Effector memory CD8-positive, alpha-beta T cell (primary cell): ENCODE measurements at places on chromosomes 5 and 9.
A peak's percentile ranks its signal among the peaks of the same experiment; 100 is the strongest.

GRCh38 chr9:128723352-128723865, 518 bp downstream of the ZDHHC12 start:
- no peak for DNase-seq
- H3K27ac ChIP-seq = peak overlapping the region; percentile 92
- H3K36me3 ChIP-seq = peaks cover 16% of the 10 kb centered on the region
- H3K4me3 ChIP-seq = peak overlapping the region; percentile 94
- H3K27me3 ChIP-seq = no peaks in the 10 kb centered on the region

DNA sequence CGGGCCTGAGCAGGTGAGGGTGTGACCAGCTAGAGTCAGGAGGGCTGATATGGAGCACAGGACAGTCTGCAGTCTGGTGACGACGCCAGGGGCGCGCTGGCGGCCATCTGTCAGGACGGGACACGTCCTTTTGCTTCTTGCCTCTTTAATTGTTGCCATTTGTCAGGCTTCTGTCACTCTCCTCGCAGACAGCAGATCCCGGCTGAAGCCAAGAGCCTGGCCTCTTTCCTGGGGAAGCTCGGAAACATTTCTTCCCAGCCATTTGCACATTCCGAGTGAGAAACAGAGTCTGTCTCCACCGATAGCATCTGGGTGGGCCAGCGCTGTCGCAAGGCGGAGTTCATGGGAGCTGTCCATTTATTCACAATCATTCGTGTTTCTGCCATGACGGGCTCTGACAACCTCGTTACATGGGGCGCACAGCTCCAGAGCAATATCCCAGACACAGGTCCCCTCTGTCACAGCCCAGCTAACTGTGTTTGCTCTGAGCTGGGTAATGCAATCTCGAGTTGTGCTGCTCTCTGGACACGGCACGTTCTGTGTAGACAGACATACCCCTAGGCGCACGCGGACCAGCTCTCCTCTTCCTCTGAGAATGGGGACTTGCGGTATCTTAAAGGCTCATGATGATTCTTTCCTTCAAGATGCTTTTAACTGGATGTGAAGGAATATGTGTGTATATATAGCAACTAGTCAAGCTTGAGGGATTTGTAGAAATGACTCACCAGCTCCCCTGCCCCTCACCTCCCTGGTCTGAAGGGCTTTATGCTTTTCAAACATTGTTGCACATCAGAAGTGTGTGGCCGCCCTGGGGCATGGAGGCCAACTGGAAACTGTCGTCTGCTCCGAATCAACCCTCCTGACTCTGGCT, 105.3 kb upstream of the FCN2 start:
- H3K27me3 ChIP-seq = no peaks in the 10 kb centered on the region
- DNase-seq = no peak
- peaks cover 6% of the 10 kb centered on the region for H3K36me3 ChIP-seq
- no peak overlapping the region for H3K27ac ChIP-seq

- DNase-seq = no peak
- no peaks in the 10 kb centered on the region for H3K36me3 ChIP-seq
- H3K4me3 ChIP-seq = no peak overlapping the region
- H3K27ac ChIP-seq = no peak overlapping the region
- no peaks in the 10 kb centered on the region for H3K27me3 ChIP-seq
Measured at GRCh38 chr9:81052846-81053245, 636.5 kb downstream of the TLE1 start.

- H3K36me3 ChIP-seq = no peaks in the 10 kb centered on the region
- DNase-seq = no peak
- no peak overlapping the region for H3K27ac ChIP-seq
- H3K4me1 ChIP-seq = no peaks in the 10 kb centered on the region
- H3K4me3 ChIP-seq = no peak overlapping the region
- H3K27me3 ChIP-seq = peaks cover 7% of the 10 kb centered on the region
Measured at GRCh38 chr9:76996700-76997099, 22.8 kb upstream of the FOXB2 start.

DNA sequence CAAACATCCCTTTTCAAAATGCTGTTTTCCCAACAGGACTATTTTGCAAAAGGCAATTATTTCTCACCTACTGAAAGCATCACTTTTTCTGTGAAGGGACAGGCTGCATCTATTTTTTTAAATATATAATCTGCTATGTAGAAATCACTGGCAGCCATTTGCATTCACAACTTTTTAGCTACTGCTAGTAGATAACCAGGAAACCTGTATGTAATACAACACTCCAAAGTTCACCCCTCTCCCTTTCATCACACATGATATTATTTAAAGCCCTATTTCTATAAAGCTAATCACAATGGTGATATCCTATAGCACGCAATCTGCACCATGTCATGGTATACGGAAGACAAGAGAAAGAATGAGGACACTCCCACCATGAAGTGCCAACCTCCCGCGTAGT, 9.8 kb downstream of the DMGDH start:
- no peak overlapping the region for H3K27ac ChIP-seq
- H3K4me3 ChIP-seq = no peak overlapping the region
- H3K4me1 ChIP-seq = peaks cover 2% of the 10 kb centered on the region
- H3K27me3 ChIP-seq = peaks cover 30% of the 10 kb centered on the region

GRCh38 chr9:93701494-93702218, 125.3 kb downstream of the PHF2 start:
- DNase-seq = no peak
- H3K27me3 ChIP-seq = peaks cover 31% of the 10 kb centered on the region
- no peaks in the 10 kb centered on the region for H3K36me3 ChIP-seq
- H3K4me3 ChIP-seq = no peak overlapping the region
